Lower lobe of right lung (tissue), 2 donors: ENCODE measurements at places on chromosomes 4 and X. TPM values are rescaled to one million over a fixed set of nuclear protein-coding genes. Genes with fewer than 3 reads are reported as not detected.

RHOXF2 gene
- total RNA-seq, result not detected

ZNF157 gene
- 0.21 TPM for total RNA-seq

LIN54 gene
- 14.7 TPM for total RNA-seq

USP26 gene
- total RNA-seq, result not detected

GRCh38 chr4:105145903-105146275, 787 bp upstream of the TET2 start:
- DNase-seq, result peak; percentile 64
- H3K4me3 ChIP-seq, result peak overlapping the region; percentile 78
- H3K36me3 ChIP-seq, result no peaks in the 10 kb centered on the region
- peaks cover 28% of the 10 kb centered on the region for H3K4me1 ChIP-seq
- H3K27me3 ChIP-seq, result no peaks in the 10 kb centered on the region

DNA sequence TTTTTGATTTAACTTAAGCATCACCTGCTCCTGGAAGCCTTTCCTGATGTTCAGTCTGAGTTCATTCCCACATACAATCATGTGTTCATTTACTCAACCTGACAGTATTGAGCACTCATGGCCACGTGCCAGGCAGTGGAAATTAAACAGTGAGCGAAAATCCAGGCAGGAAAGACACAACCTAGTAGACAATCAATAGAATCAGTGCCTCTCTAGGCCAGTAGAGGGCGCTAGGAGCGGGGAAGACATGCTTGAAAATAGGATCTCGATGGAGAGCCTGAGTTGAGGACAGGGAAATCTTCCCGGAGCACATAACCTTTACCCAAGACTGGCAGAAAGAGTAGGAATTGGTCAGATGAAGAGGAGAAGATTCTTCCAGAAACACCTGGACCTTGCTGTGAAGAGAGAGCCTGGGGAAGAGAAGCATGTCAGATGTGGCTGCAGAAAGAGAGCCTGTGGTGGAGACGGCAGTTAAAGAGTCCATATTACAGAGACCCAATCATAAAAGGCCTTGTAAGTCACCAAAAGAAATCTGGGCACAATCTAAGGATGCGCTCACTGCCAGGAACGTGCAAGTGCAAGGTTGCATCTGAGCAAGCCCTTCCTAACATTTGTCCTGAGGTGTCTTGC, 103.5 kb downstream of the LDB2 start:
- H3K27me3 ChIP-seq, result no peaks in the 10 kb centered on the region
- H3K27ac ChIP-seq, result no peak overlapping the region
- H3K4me3 ChIP-seq, result no peak overlapping the region
- DNase-seq, result no peak

DNA sequence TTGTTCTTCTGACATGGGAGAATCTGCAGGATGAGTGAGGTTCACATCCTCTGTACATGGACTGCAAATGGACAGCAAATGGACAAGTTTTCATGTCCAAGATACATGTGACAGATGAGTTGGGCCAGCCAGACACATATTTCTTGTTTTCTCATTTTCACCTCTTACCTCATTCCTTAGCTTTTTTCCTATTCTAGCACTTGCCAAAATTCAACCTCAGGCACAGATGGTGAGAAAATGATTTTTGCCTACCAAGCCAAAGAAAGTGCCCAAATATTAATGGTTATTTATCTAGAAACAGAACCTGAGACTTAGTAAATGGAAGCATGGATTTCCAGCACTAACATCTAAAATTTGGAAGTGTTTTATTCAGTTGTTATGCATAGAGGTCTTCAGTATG, 402.2 kb downstream of the AFF2 start:
- H3K27me3 ChIP-seq, result no peaks in the 10 kb centered on the region
- H3K4me3 ChIP-seq, result no peak overlapping the region
- no peak for DNase-seq
- H3K27ac ChIP-seq, result no peak overlapping the region
- H3K36me3 ChIP-seq, result no peaks in the 10 kb centered on the region

GRCh38 chr4:95821867-95822266, 18.0 kb upstream of the PDHA2 start:
- no peak overlapping the region for H3K27ac ChIP-seq
- H3K4me1 ChIP-seq, result no peaks in the 10 kb centered on the region
- no peaks in the 10 kb centered on the region for H3K27me3 ChIP-seq
- no peak overlapping the region for H3K4me3 ChIP-seq
- no peaks in the 10 kb centered on the region for H3K36me3 ChIP-seq
- DNase-seq, result no peak

DNA sequence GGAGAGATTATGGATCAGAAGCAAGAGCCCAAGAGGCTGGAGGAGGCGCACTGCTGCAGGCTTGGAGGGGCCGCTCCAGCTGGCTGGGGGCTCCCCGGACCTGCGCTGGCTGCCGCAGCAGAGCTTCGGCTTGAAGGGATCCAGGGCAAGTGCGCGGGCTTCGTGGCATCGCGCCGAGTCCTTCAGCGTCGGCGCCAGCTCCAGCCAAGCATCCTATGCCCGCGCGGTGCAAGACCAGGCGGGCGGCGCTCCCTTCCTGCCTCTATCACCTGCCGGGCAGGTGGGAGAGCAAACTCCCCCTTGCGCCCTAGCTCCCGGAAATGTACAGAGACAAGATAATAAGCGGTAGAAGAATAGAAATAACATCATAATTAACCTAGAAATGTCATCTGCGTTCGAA, 10.5 kb upstream of the UCP1 start:
- DNase-seq, result no peak
- H3K4me3 ChIP-seq, result no peak overlapping the region
- no peaks in the 10 kb centered on the region for H3K36me3 ChIP-seq
- H3K4me1 ChIP-seq, result no peaks in the 10 kb centered on the region

GRCh38 chr4:156495091-156495490, 476.5 kb downstream of the PDGFC start:
- H3K4me3 ChIP-seq, result no peak overlapping the region
- H3K27me3 ChIP-seq, result no peaks in the 10 kb centered on the region
- H3K36me3 ChIP-seq, result no peaks in the 10 kb centered on the region
- H3K4me1 ChIP-seq, result no peaks in the 10 kb centered on the region
- no peak overlapping the region for H3K27ac ChIP-seq
- no peak for DNase-seq

DNA sequence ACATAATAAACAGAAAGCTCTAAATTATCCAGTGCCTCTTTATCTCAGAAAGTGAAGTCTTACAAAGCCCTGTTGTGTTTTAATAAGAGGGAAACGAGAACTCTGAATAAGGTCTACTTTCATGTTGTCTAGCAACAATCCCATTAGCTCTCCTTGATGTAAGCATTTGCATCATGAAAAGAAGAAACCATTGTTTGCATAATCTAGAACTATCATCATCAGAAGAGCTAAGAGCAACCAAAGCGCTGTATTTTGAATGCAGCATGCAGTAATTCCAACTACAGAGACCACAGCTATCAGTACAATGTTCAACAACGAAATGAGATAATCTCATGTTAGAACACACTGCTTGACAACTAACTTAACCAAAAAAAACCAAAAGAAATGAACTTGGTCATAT, 257.1 kb downstream of the CAMK2D start:
- H3K27ac ChIP-seq, result no peak overlapping the region
- H3K4me3 ChIP-seq, result no peak overlapping the region
- no peak for DNase-seq
- H3K4me1 ChIP-seq, result no peaks in the 10 kb centered on the region
- no peaks in the 10 kb centered on the region for H3K27me3 ChIP-seq

DNA sequence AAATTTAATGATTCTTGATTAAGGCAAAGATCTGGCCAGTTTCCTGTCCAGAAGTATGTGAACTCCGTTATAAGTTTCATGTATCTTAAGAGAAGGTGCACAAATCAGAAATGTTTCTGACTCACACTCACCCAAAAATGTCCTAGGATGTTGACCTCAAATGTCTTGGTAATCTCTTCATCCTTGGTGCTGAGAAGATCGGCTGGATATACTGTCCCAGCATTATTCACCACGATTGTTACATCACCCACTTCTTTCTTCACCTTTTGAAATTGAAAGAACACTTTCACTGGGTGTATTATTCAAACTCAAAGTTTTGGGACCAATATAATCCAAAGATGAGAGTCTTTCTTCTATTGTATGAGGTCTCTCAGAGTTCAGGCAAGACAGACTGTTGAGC, 5.7 kb downstream of the HSD17B13 start:
- no peak for DNase-seq
- no peaks in the 10 kb centered on the region for H3K4me1 ChIP-seq
- H3K27ac ChIP-seq, result no peak overlapping the region
- no peaks in the 10 kb centered on the region for H3K27me3 ChIP-seq

GRCh38 chrX:108230574-108230973, 139.0 kb downstream of the ATG4A start:
- no peak overlapping the region for H3K4me3 ChIP-seq
- H3K36me3 ChIP-seq, result no peaks in the 10 kb centered on the region
- no peaks in the 10 kb centered on the region for H3K27me3 ChIP-seq
- no peak overlapping the region for H3K27ac ChIP-seq
